ENCODE measurements at places on chromosomes 3 and 15.

- DNase-seq, result no peak
These were observed 163.9 kb downstream of the THSD4 start for GRCh38 chr15:71278989-71279756.

- no peak for DNase-seq
These were observed 4.9 kb upstream of the DYNC1LI1 start for GRCh38 chr3:32575451-32576113.

DNA sequence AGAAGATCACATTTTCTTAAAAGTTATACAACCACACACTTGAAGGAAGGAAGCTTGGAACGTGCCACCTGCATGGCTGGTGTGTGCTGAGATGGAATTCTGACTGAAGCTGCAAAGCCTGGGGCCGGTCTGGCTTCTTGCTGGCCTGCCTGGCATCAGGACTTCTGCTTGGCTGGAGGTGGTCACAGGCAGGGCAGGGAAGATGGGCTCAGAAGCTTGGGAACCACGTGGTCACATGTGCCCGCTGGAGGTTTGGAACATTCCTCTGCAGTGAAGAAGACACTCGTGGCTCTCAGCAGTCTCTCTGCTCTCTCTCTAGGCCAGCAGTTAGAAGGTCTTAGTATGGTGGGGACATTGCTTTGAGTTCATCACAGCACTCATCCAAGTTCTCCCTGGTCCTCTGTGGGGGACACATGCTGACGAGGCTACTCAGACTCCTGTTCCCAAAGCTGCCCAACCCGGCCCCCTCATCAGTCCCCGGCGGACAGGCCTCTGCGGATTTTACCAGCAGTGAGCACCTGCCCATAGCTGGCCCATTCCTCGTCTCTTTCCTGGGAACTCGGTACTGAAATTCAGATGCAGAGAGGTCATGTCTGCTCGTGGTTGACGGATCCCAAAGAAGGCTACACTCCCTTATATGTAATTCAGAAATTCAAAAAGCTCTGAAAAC is 229.0 kb downstream of the ADAMTS17 start:
- no peak for DNase-seq

DNA sequence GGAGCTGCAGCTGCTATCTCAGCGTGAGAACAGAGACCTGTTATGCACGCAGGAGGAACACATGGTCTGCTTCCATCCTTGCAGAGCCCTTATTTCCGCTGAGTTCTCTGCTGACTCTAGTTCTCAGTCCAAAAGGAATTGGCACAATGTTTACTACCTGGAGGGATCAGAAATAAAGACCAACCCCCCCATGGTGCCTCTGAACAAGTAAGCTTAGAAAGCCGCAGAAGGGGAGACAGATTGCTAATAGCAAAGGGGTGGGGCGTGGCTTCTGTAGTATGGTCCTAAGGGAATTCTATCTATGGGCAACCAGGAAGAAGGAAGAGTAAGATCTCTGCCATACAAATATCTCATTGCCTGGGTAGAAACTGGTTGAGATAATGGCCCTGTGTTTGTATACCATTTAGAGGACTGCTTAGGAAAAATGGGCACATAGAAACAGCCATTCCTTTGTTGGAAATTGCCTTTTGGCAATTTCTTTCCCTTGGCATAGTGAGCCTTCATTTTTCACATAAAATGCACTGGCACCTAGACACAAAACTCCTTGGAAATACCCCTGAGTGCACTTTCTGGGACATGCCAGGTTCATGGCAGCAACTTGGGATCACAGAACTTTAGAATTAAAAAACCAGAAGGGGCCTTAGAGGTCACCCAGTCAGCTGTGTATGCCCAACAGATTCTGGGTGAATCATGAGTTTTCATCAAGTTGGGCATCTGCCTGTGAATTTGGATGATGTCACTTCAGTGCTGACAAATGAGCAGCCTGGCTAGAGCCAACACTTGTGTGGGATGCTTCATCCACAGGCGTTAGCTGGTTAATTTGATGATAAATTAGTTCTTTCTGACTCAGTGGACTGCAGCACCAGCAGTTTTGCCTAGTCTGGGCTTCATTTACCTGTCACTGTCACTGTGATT is 57.4 kb upstream of the STXBP5L start:
- DNase-seq, result no peak

- no peak for DNase-seq
These were observed 15.6 kb downstream of the OR5K3 start for GRCh38 chr3:98406034-98406433.

DNA sequence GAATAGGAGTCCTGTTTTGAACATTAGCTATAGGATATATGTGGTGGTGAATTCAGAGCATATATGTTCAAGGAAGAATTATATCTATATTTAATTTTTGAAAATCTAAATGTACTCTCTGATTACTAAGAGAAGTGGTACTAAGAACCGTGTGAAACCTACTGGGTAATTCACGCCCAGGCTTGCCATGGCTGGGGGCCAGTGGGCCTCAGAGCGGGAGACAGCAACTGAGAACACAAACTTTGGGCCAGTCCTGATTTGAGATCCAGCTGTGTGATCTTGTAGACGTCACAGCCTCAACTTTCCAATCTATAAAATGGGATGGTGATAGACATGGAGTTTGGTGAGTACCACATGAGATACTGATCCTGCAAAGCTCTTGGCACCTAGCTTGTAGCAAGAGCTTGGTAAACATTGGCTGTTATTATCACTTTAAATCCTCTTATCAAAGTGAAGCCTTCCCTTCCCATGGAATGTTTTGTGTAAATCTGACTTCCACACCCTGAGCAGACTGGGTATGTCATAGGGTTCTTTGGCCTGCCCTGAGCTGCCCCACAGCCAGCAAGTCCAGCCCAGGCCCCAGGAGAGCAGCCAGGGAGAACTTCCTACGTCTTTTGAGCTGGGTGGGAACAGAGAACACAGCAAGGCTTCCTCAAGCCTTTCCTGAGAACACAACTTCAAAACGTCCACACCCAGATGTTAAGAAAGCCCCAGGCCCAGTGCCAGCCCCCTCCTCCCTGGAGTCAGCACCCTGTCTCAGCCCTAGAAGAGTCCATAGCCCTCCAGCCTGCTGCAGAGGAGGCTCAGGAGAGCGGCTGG is 8.2 kb upstream of the PAQR5 start:
- DNase-seq, result no peak

GRCh38 chr15:39235084-39235795 is 345.6 kb upstream of the THBS1 start:
- DNase-seq, result no peak

DNA sequence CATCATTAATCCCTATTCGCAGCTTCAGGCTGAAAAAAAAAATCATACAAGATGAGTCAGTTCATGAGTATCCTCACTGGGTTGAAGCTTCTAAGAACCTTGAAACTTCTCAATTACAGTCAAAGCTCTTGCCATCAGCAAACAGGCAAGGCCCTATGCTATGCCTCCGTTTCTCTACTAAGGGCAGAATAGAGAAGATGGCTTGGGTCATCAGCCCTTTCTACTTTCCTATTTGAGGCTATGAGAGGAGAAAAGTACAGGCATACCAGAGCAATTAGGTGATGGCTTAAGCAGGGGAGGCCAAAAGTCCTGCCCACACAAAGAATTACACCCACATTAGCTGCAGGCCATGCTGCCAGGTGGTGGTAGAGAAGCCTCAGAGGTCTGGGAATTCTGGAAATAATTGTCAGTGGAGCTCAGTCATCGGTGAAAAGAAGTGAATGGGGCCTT is 89.0 kb downstream of the MRPL46 start:
- DNase-seq, result no peak

- no peak for DNase-seq
These were observed 9.4 kb upstream of the PCSK6 start for GRCh38 chr15:101498717-101499480.

DNA sequence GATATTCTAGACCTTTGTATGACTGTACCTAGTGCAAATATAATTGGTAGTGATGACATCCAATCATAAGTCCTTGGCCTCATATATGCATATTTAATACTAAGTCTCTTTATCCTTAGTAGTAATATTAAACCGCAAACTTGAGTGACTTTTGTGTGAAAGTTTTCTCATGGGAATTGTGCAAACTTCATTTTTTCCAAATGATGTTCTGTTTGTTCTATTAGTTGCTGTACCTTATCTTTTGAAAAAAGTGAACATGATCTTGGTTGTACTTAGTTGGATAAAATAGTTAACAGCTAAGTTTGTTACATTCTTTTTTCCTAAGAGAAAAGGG is 43.2 kb downstream of the TMEM45A start:
- no peak for DNase-seq

DNA sequence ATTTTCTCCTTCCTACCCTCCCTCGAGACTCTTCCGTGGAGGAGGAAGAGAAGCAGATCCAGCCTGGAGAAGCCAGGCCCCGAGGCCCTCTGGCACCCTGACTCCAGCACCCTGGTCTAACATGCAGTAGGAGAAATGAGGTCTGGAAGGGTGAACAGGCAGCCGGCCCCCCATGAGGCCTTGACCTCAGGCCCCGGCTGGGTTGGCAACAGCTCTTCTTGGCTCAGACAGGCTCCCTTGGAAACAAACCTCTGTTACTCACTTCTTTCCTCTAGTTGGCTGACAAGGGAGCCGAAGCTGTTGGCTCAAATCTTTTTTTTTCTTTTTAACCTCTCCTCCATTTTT is 73.4 kb downstream of the CPN2 start:
- no peak for DNase-seq
